Fibroblast of skin of left quadriceps (primary cell): ENCODE measurements at places on chromosomes 1 and 21.

DNA sequence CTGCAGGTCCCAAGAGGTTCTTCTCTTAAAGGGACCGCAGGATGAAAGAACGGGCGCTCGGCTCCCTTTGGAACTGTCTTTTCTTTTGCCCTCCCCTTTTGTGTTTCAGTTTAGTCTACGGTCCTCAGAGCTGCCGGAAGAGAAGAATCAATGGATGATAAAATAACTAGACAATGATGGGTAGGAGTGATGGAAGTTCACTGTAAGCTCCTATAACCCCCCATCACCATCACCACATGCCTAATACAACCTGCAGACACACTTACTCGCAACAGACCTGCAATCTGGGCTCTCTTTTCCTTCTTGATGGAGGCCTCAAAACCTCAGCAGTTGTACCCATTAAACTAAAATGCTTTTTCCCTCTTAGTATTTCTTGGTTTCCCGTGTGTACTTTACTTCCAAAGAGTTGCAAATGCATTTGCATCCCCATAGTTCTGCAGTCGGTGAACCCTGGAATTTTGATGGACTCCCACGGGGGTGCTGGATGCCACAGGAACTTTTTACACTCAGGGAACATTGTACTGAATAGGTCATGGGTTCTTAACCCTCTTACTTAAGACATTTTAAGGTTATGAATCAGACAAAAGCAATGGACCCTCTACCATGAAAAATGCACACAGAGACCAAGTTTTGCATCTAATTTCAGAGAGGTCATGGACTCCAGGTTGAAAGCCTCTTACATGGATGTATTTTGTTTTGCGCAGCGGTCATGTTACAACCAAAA is 633 bp upstream of the RFX5 start:
- DNase-seq: no peak

GRCh38 chr1:211731456-211732292 is 56.3 kb upstream of the NEK2 start:
- DNase-seq: no peak

GRCh38 chr1:94143809-94144176 is 22.8 kb upstream of the ABCA4 start:
- no peak for DNase-seq

- DNase-seq: no peak
These were observed 98.5 kb downstream of the PTBP2 start for GRCh38 chr1:96820107-96820506.

DNA sequence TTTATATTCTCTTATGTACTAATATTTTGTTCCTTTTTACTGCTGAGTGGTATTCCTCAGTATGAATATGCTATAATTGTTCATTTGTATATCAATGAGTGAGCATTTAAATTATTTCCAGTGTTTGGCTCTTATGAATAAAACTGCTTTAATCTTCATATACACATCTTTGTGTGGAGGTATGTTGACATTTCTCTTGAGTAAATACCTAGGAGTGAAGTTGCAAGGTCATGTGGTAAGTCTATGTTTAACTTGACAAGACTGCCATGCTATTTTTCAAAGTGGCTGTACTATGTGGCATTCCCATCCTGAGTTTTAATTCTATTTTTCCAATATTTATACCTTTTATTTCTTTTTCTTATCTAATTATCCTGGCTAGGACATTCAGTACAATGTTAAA is 124.2 kb downstream of the ADSS2 start:
- DNase-seq: no peak

DNA sequence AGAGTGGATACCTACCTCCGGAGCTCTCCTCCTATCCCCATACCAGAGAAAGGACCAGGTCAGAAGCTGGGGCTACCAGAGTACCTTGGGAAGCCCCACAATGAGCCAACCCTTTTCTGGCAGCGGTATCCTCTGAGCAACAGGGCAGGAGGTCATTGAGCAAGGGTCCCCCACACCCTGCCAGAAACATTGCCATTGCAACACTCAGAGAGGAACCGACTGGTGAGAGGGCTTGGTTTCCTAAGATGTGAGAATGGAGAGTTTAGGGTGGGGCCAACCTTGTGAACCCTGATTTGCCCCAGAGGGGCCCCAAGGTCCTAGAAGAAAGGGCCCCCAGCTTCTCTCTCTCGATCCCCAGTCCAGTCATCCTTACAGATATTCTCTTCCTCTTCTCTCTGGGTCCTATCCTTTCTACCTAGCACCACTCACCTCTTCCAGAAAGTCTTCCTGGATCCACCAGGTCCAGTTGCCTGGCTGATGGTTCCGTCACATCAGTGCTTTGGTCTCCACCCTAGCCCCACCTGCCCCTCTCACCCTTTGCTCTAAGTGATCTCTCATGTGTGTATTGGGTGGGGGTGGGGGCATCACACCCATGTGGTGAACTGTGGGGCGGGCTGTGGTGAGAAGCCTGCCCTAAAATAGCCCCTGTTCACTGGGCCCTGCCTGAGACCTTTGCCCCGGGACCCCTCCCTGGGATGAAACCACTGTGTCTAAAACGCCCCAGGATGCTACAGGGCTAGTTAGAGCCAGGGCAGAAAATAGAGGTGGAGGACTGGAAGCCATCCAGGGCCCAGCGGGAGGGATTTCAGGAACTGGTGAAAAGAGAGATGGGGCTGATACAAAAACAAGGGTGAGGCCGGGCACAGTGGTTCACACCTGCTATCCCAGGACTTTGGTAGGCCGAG is 8.7 kb downstream of the FGR start:
- DNase-seq: no peak

GRCh38 chr1:205376739-205377138 is 20.0 kb upstream of the KLHDC8A start:
- no peak for DNase-seq

DNA sequence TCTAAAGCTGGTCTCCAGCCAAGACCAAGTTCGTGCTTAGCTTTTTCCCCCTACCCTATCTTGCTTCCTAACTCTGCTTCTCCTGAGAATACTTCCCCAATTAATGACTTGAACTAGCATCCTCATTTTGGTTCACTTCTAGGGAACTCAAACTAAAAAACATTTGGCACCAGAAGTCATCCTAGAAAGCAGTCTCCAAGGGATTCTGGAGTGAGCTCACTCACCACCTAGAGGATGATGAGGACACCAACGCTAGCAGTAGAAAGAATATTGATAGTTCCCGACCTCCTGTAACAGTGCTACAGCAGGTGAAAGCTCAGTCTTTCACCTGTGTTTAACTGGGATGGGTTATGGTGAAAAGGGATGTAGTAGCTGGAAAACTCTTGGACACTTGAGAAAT is 4.7 kb upstream of the PSMB2 start:
- DNase-seq: no peak

GRCh38 chr21:44742418-44743153 is 31.2 kb upstream of the TSPEAR start:
- DNase-seq: no peak

- DNase-seq: no peak
These were observed 710 bp upstream of the PALMD start for GRCh38 chr1:99645203-99645602.

DNA sequence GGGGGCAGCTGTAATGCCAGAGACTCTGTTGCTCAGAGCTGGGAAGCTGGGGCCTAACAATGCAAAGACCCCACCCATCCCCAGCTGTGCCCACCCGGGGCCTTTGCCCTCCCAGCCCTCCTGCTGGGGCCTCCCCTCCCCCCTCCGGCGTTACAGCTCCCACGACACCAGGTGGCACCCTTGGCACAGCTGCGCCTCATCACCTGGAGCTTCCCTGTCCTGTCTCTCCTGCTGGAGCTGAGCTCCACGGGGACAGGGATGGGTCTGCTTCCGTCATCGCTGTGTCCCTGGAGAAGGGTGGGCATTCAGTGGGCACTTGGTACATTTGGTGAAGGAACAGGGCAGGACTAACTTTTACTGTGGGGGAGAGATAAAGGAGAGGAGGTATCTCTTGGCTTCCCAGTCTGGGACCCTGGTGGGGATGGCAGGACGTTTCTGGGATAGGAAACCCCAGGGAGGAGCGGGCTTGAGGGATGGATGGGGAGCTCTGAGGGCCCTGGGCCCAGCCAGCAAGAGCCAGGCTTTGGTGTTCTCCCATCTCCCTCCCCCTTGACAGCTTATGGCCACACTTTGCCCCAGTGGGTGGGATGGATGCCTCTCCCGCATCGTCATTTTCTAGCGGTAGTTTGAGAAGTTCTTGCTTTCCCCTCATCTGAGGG is 453.2 kb downstream of the PTPRU start:
- no peak for DNase-seq

- no peak for DNase-seq
These were observed 44.7 kb downstream of the KCNC4 start for GRCh38 chr1:110254604-110255391.

DNA sequence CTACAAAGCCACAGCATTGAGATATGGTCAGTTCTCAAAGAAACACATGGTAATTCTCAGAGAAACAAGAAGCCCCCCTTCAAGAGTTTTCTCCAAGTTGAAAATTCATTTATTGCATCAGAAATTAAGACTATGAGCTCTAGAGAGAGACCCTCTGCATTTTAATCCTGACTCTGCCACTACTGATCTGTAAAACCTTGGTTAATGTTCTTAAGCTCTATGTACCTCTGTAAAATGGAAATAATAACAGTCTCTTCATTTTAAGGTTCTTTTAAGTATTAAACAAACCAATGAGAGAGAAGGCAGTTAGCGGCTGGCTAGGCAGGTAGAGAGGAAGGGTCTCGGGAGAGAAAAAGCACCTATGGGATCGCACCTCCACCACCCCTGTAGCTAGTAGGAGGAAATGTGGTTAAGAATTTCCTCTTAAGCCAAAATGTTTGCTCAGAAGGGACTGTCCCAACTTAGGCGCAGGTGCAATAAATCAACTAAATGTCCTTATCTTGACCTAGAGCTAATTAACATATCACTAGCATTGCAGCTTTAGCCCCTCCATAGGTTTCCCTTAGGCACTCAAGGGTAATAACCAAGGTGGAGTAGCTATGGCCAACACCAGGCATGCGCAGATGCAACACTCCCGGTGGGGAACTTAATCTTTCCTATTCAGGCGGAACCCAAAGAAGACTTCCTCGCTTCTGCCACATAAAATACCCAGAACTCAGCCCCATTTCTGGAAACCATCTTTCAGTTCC is 1685.4 kb downstream of the MRPL39 start:
- DNase-seq: no peak

DNA sequence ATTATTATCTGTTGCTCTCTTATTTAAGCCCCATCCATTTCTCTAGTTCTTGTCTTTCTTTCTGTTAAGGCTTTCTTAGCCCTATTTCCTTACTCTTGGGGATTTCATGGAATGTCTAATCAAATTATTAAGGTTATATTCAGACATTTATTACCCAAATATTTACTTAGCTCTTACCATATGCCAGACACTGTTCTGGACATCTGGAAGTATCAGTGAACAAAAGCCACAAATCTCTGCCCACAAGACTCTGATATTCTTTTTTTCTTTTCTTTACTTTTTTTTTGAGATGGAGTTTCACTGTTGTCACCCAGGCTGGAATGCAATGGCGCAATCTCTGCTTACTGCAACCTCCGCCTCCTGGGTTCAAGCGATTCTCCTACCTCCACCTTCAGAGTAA is 74.3 kb upstream of the NBL1 start:
- DNase-seq: no peak

- DNase-seq: no peak
These were observed 51.6 kb downstream of the FAM163A start for GRCh38 chr1:179794669-179795068.

GRCh38 chr1:80050085-80050484 is 1043.6 kb upstream of the ADGRL4 start:
- DNase-seq: no peak

DNA sequence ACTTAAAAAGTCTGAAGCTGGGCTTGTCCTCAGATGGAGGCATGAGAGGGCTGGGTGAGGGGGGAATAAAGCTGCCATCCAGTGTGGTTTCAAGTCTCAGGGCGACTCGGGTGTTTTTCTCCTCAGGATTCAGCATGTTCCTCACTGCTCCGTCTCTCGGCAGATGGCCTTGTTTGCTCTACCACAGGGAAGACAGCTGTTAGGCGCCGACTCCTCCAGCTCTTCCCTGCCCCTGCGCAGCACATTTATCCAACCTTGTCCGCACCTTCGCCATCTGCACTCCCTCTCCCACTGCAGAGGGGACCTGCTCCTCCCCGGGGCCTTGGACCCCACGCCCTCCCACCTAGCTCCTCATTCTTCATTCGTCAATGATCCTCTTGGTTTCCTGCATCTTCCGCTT is 16.6 kb upstream of the S100A11 start:
- no peak for DNase-seq

- no peak for DNase-seq
These were observed 16.1 kb downstream of the USP1 start for GRCh38 chr1:62452951-62453350.

DNA sequence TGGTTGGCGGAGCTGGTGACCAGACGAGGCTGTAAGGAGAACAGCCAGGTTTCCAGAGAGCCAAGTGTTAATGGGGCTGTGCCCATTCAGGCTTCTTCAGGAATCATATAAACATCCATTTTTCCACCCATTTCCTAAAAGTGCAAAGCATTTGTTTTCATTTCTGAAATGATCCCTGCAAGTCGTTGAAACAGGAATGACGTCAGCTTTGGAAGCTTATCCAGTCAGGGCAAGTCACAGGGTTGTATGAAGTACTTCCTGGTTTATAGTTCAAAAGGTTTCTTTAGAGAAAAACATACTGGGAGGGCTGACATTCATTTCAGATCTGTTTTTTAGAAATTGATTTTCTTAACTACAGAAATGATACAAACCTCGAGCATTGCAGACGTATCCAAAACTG is 29.2 kb downstream of the IGSF5 start:
- no peak for DNase-seq

DNA sequence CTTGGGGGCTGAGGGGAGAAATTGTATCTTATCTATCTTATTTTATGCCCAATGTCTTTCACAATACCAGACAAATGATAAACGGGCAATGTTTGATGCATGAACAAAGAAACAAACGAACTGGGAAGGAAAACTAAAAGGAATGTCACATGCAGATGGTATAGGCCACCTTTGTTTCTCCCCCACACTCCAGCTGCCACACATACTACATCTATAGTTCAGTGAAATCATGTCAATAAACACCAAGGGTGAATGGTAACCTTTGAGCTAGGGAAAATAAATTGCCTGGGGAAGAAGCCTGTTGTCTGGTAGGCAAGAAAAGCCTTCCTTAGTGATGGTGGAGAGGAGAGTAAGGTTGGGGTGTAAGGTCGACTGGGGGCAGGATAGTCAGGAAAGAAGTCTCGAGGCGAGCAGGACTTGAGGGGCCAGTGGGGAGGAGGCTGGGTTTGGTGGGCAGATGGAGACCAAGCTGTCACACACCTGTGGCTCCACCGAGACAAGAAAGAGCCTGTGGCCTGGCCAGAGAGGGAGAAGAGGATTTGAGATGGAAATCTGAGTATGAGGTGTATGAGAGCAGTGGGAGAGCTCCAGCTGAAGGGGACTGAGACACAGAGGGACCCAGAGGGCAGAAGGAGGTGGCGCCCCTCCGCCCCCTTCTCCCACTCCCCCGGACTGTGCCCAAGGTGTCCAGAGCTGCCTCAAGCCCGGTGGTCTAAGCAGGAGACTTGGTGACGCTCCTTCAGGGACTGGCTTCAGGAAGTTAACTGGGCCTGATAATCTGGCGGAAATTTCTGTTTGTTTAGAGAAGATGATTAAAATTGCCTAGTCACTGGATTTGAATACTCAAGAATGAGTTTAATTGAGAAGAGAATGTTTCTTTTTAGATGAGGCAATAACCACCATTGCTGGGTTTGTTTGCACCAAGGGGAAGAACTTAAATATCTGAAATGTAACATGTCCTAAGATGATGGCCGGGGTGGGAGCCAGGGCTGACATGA is 37.3 kb downstream of the ATF3 start:
- no peak for DNase-seq

GRCh38 chr1:94672934-94673333 is 131.4 kb upstream of the F3 start:
- DNase-seq: peak; percentile 49
